Activated CD4-positive, alpha-beta T cell treated with anti-CD3 and anti-CD28 coated beads, Interleukin-2, amount 50 U/mL, for 4 hours (primary cell): ENCODE measurements at places on chromosomes 7 and 10.

DNA sequence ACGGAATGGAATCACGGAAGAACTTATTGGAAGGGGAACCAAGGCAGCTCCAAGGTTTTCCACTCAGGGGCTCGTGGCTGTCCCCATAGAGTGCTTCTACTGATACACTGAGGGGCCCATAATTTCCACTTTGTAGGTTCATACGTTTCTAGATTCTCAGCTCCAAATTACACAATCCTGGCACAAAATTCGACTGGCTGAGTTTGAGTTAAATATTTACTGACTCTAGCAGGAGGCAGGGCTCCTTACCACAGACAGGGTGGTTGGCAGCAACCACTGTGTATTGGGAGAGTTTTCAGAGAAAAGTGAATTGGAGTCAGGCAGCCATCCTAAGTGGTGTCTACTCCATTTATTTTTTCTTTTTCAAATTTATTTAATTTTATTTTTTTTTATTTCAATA lies 55.4 kb upstream of the SEC61G start:
- DNase-seq = no peak

DNA sequence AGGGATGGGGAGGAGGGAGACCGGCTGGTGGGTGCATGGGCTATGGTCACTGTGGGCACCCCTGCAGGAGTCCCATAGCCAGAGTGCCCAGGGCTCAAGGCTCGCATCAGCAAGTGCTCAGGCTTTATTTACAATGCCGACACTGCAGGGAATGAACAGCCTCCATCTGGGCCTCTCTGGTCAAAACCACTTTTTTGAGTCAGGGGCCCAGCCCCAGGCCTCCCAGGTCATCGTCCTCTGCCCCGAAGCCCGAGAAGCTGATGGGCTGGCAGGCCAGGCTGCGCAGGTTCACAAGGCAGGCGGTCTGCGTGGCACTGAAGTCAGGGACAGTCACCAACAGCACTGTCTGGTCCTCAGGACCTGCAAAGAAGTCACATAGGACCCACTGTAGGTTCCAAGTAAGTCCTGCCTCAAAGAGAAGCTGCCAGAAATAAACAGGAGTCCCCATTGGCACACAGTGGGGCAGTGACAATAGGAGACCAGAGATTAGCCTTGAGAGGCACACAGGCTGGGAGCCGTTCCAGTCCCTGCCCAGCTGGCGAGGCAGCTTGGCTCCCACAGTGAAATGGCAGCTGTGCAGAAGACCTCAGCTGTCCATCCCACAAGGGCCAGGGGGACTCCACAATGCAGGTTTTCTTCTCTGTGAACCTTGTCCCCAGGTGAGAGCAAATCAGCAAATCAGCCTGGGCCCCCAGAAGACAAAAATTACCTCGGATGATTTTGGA lies 8.6 kb downstream of the POLD2 start:
- no peak for DNase-seq

- peak; percentile 12 for DNase-seq
These were observed 193.1 kb downstream of the COBL start for GRCh38 chr7:51123322-51124019.

- no peak for DNase-seq
These were observed 135.9 kb upstream of the PODXL start for GRCh38 chr7:131692131-131692960.

DNA sequence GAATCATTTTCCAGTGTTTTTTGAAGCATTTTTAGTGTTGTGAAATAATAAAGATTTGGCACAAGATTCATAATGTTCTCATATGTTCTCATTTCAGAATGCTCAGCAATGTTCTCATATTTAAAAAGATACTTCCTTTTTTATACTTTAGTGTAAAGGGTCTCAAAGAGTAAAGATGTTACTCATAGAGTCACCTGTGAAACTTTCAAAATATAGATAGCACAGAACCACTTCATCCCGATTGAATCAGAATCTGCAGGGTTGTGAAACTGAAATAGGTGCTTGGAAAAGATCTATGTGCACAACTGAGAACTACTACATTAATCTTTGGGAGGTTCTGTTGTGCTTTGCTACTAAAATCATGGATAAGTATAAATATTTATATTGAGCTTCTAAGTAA lies 144.7 kb downstream of the MDFIC start:
- no peak for DNase-seq

DNA sequence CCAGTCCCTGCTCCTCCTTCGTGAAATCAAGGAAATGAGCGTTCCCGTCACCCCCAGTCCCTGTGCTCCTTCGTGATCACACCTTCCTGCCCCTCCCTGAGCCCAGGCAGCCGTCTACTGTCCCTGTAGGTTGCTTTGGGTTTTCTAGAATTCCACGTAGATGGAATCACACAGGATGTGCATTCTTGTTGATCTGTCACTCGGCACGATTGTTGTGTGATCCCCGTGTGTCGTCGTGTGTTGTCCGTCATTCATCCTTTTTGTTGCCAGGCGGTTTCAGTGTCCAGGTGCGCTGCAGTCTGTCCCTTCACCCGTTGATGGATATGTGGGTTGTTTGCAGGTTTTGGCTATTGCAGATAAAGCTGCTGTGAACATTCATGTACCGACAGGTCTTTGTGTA lies 9.4 kb downstream of the MTG1 start:
- DNase-seq = no peak

- DNase-seq = no peak
These were observed 15.1 kb upstream of the ELN start for GRCh38 chr7:74012842-74013249.

- no peak for DNase-seq
These were observed at the start of gene THSD7A for GRCh38 chr7:11831736-11832495. Gene THSD7A, minus strand, starts transcription at chr7:11832198. Its CDS starts 252 bp downstream, at chr7:11831946.

DNA sequence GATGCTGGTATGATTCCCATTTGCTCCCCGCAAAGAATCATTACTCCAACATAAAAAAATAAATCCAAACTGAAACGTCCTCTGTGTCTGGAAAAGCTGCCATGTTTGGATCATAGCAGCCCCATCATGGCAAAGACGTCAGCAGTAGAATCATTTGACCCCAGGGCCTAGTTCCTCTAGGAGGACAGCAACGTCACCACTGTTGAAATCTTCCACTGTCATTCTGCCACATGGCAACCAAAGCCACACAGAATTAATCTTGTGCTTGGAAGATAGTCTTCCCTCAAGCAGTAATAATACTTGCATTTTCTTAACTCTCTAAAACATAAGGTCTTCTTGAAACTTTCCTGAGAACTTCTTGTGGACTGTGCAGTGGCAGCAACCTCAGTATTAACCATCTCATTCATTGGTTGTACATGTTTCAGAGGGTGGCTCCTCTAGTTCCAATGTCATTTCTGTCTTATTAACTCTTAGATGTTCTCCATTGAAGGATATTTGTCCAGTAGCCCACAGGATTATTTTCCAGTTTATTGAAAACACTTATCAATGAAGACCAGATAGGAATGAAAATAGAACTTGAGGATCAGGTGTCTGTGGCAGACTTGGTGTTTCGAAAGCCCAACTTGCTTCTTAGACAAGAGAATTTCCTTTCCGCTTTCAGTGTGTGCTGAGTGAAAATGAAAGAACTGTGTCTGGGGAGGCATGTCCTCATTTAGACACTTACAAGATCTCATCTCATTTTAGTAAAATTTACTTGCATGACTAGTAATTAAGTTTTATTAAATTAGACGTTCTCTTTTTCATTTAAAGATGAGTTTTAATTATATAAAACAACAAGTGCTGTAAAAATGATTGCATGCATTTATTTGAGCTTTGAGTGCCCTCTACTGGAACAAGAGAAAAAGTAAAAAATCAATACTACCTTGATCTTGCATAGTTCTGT lies 28.9 kb upstream of the INHBA start:
- no peak for DNase-seq

DNA sequence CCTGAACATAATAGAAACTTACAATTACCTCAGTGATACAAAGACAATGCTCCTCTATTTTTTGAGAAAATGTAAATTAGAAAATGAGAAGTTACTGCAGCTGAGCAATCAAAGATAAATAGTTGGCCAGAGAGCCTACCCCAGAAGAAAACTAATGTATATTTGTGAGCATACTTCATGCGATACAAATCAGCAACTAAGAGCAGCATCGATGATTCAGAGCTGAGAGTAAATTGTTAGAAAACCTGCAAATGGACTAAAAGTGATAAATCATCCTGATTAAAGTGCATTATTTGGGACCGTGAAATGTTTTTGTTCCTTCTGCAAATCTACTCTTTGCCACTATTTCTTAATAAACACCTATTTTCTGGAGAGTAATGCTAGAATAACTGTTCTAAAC lies 285.7 kb downstream of the PPP1R3A start:
- DNase-seq = no peak

DNA sequence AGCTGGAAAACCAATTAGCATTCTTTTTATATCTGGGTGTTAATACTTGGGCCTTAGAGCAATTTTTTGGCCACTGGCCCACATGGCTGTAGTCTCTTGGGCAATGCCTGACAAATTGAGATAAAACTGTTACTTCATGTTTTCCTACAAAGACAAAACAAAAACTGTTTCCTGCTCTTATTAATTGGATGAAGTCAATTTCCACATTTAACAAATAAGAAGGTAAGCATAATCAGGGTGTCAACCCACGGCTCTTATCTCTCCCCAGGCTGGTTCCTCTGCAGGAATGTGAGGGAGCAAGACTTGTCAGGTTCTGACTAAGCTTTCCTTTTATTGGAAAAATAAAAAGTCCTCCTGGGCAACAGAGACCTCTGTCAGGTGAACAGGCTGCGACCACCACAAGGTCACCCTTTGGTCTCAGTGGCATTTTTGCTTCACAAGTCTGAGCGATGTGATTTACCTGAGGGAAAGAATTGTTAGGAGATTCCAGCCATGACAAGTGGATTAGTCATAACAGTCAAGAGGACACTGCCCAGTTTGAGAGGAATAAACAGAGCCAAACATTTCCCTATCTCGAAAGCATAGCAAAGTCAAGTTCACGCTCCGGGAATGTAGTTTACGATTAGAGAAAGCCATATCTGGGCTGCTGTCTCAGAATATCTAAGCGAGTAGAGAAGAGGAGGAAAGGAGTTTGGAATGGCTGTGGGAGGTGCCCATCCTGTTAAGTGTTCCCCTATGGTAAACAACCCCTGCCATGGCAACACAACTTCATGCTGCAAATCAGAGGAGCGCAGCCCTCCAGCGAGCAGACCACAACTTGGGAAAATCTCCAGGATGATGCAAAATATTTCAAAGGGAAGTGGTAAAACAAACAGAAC lies 144.4 kb downstream of the TES start:
- DNase-seq = no peak

- DNase-seq = no peak
These were observed 19.1 kb downstream of the UBE2H start for GRCh38 chr7:129933627-129934026.

GRCh38 chr7:30652698-30653641 lies 29.3 kb downstream of the CRHR2 start:
- DNase-seq = no peak

GRCh38 chr10:87668324-87669074 lies 8.8 kb downstream of the PAPSS2 start:
- no peak for DNase-seq

GRCh38 chr10:133379152-133379800 lies at the start of gene PAOX:
Gene PAOX, plus strand, starts transcription at chr10:133379262. Its CDS starts 55 bp downstream, at chr10:133379317.
- peak; percentile 47 for DNase-seq

DNA sequence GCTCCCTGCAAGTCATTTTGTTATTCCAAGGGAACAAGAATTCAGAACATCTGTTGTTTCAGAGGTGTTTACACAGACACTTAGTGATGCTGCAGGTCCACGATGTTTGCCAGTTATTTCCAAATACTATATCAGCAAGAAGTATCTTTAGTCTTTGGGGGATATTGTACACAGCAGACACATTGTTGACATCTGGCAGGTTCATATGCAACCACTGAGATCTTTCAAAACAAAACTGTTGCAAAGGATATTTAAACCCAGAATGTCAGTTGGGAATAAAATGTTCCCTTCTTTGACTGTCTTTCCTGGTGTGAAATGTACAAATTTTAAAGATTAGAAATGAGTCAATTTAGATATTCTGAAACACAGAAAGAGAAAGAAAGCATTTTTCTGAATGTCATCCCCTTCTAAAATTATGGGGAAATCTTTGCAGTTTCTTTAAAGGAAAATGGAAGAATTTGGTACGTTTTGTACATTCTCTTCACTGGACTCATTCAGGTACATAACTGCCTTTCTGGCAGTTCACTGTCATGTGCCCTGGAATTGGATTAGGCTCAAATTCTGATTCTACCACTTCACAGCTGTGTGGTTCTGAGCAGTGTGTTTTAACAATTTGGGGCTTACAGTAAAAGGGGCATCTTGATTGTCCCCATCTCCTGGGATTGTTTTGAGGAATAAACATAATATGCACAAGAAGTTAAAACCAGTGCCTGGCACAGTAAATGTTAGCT lies 40.3 kb upstream of the CELF2 start:
- DNase-seq = no peak

- no peak for DNase-seq
These were observed 67.8 kb downstream of the GRB10 start for GRCh38 chr7:50714857-50715256.

- DNase-seq = no peak
These were observed 503.9 kb downstream of the KIF20B start for GRCh38 chr10:90205340-90205739.

DNA sequence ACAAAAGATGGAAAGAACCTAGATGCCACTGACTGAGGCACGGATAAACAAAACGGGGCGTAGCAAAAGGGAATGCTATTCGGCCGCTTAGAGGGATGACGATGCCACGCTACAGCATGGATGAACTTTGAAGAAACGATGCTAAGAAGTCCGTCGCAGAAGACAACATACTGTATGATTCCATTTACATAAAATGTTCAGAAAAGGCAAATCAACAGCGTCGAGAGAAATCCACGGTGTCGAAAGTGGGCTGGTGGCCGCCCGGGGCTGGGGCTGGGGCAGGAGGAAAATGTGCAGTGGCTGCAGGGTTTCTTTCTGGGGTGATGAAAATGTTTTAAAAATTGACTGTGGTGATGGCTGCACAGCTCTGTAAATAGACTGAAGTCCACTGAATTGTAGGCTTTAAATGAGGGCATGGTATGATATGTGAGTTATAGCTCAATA lies 24.1 kb downstream of the GNA12 start:
- DNase-seq = no peak

GRCh38 chr10:11568578-11568977 lies 42.9 kb downstream of the USP6NL start:
- DNase-seq = no peak

DNA sequence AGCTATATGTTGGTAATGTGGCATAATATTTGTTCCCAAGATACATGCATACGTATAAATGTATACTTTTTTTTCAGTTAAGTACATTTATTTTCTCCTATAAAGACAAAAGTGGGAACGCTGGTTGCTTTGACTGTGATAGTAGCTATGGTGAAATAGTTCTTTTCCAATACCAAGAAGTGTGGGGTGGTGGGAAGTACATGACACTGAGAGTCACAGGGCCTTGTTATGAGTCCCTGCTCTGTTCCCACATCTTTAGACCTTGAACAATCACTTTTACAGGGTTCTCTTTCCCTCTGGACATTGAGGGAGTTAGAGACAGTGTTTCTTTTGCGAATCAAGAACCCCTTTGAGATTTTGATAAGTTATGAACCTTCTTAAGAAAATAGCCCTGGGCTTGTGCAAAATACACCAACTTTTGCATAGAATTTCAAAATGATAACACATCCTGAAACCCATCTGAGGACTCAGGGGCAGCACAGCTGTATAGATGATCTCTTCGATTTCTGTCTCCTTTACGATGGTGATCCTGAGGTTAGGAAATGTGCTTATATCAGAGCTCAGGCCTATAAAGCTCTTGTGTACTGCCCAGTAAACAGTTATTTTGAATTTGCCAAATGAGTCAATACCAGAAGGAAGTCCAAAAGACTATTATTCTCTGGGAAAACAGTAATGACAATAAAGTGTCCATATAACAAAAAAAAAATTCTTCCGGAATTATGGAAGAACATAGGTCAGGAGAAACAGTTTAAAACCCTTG lies 1.1 kb downstream of the LMOD2 start:
- no peak for DNase-seq

- no peak for DNase-seq
These were observed 740.5 kb downstream of the SORCS1 start for GRCh38 chr10:106424054-106424453.

GRCh38 chr10:114539623-114540022 lies 118.5 kb downstream of the ABLIM1 start:
- no peak for DNase-seq
